Tibial nerve (tissue), 4 donors: ENCODE measurements at places on chromosomes 12 and 14.

- no peak for DNase-seq
- H3K4me3 ChIP-seq = no peak overlapping the region
- H3K36me3 ChIP-seq = no peaks in the 10 kb centered on the region
These were observed 72.3 kb upstream of the TMCC3 start for GRCh38 chr12:94722664-94723063.

GRCh38 chr14:62138593-62138992 is 376.4 kb downstream of the SNAPC1 start:
- H3K27ac ChIP-seq = no peak overlapping the region
- no peak for DNase-seq
- H3K4me3 ChIP-seq = no peak overlapping the region
- no peaks in the 10 kb centered on the region for H3K27me3 ChIP-seq
- H3K4me1 ChIP-seq = no peaks in the 10 kb centered on the region
- H3K36me3 ChIP-seq = no peaks in the 10 kb centered on the region

DNA sequence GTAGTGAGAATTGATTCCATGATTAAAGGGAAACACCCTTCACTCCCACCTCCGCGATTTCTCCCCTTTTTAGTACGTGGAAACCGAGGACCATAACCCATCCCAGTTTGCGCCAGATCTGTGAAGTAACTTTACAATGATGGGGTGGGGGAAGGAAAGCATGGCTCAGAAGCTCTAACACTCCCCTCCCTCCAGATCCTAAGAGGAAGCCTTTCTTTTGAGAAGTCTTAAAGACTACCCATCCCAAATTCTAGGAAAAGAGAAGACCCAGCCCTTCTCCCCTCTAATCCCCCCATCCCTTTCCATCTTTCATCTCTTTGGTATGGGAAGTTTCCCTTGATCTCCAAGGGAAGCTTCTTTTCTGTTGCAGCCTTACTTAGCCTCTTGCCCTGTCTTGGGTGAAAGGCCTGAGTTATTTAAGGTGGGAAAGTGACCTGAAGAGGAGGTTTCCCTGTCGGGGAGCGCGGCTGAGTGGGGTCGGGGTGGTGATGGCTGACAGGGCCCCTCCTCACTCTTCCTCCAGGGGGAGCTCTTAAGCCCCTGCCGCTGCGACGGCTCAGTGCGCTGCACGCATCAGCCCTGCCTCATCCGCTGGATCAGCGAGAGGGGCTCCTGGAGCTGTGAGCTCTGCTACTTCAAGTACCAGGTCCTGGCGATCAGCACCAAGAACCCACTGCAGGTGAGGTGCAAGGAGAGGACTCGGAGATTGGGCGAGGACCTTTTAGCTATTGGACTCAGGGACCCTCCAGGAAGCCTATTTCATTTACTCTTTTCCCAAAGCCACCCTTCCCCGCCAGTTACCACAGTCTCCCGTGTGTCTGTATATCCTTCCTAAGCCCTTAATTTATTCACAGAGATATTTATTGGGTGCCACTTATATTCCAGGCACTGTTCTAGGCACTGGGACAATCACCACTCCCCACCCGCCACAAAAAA is 1.8 kb downstream of the MARCHF9 start:
- DNase-seq = no peak
- peak overlapping the region; percentile 58 for H3K27ac ChIP-seq
- no peaks in the 10 kb centered on the region for H3K36me3 ChIP-seq
- no peaks in the 10 kb centered on the region for H3K27me3 ChIP-seq

DNA sequence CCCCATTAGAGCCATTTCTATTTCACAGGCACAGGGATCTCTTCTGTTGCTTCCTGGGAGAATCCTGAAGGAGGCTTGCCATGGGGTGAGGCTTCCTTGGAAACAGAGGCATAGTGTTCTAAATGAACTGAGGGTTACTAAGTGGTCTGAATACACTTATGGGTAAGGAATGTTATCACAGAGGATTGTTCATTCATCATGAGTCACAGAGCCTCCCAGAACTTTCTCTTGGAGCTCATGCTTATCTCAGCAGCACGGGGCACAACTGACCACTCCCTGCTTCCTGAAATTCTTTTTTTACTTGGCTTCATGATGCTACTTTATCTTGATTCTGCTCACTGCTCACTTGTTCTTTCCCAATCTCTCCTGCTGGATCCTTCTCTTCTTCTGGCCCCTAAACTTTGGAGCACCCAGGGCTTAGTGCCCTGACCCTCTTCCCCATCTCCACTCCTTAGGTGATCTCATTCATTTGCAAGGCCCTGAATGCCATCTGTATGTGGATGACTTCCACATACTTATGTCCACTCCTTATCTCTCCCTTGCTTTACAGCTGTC is 57.9 kb downstream of the ANO6 start:
- H3K4me3 ChIP-seq = no peak overlapping the region
- H3K27ac ChIP-seq = peak overlapping the region; percentile 67
- no peaks in the 10 kb centered on the region for H3K27me3 ChIP-seq
- H3K4me1 ChIP-seq = peaks cover 9% of the 10 kb centered on the region

DNA sequence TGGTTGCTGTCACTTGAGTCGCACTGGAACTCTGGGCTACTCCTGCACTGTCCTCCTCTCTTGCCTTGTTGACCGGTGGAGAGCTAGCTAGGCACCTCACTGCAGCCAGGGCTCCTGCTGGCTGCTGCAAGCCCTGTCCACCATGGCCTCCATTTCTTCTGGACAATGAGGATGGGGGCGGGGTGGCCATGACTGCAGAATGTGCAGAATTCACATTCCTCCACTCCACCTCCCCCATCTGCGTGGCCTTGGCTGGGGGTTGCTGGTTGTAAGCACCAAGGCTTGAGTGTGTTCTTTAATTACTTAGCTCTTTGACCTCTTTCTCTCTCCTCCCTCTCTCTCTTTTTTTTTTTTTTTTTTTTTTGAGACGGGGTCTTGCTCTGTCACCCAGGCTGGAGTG is 248.5 kb downstream of the PCNX1 start:
- no peaks in the 10 kb centered on the region for H3K27me3 ChIP-seq
- DNase-seq = no peak
- no peaks in the 10 kb centered on the region for H3K4me1 ChIP-seq
- no peak overlapping the region for H3K4me3 ChIP-seq

DNA sequence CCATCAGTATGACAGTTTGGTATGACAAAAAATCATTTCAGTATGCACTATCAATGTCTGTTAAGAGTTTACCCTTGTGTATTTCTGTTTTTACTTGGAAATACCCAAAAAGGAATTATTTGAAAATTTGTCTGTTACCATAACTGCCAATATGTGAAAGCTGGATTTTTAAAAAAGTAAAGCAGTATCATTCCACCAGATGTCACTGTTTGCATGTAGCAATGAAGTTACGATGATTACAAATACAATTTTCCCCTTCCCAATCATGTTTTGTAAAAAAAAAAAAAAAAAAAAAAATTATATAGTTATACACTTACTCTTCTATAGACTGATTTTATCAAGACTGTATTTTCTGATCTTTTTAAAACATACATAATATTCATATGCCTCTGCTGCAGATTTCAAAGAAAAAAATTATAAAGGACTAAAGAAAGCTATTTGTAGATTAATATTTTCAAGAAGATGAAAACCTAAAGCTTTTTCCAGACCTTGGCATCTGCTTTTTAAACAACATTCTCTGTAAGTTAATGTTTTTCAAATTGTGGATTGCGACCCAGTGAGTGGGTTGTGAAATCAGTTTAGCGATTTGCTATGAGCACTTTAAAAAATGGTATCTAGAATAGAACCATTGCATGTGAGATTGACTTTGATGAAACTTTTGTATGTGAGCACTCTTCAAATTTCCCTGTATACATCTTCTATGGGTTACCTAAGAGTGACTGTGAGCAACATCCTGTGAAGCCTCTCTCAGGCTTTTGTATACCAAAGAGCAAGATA is 114.2 kb downstream of the TTC6 start:
- no peaks in the 10 kb centered on the region for H3K4me1 ChIP-seq
- DNase-seq = no peak
- H3K36me3 ChIP-seq = no peaks in the 10 kb centered on the region
- H3K27ac ChIP-seq = no peak overlapping the region
- no peak overlapping the region for H3K4me3 ChIP-seq
- no peaks in the 10 kb centered on the region for H3K27me3 ChIP-seq

DNA sequence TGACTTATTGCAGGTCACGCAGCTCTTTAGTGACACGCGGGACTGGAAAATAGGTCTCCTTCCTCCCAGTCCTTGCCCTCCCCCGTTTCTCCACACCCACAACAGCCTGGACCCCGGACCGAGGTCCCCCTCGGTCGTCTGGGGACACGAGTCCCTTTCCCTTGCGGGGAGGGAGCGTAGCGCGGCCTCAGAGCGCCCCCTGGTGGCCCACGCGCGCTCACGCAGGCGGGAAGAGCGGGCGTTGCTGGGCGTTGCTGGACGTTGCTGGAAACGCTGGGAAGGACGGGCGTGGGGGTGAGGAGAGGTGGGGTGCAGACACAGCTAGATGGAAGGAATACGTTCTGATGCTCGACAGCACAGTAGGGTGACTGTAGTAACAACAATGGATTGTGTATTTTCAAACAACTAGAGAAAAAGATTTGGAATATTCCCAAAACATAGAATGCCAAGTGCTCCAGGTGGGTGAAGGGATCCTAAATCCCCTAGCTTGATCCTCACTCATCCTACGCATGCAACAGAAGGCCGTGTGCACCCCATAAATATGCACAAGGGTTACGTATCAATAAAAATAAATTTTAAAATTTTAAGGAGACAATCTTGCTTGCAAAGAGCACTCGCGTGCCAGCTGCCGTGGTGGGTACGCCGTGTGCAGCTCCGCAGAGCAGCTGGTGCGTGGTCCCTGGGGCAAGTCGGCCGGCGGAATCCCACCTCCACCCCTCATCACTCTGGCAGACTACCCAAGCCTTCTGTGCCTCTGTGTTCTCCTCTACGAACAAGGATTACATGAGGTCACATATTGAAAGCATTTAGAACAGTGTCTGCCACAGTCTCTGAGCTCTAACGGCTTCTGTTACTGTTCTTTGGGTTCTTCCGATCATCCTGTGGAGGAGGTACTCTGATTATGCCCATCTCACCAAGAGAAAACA is 87.4 kb downstream of the B4GALNT3 start:
- H3K4me1 ChIP-seq = no peaks in the 10 kb centered on the region
- DNase-seq = peak; percentile 20
- peak overlapping the region; percentile 84 for H3K27ac ChIP-seq
- H3K4me3 ChIP-seq = peak overlapping the region; percentile 25
- no peaks in the 10 kb centered on the region for H3K27me3 ChIP-seq

DNA sequence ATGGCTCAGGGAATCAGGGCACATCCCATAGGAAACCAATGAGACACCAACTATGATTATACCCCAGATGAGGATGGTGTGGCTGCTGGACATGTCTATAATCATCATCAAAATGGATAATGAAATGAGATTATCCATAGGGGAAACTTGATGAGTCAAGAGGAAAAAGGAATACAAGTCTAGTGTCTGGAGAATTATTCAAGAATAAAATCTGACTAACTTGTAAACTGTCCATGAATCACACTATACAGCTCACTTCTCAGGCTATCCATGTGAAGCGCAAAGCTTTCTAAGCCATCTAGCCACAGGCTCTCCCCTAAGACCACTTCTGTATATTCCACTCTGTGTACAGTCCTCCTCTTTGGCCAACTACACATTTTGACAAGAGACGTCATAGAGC is 52.5 kb downstream of the DUSP16 start:
- H3K4me3 ChIP-seq = no peak overlapping the region
- H3K36me3 ChIP-seq = no peaks in the 10 kb centered on the region
- no peaks in the 10 kb centered on the region for H3K27me3 ChIP-seq
- DNase-seq = no peak

GRCh38 chr12:11862798-11863197 is 207.9 kb upstream of the BCL2L14 start:
- H3K36me3 ChIP-seq = peaks cover 8% of the 10 kb centered on the region
- no peak for DNase-seq
- peaks cover 36% of the 10 kb centered on the region for H3K4me1 ChIP-seq
- no peaks in the 10 kb centered on the region for H3K27me3 ChIP-seq

GRCh38 chr12:58450868-58451482 is 469.3 kb downstream of the LRIG3 start:
- no peak for DNase-seq
- H3K4me3 ChIP-seq = no peak overlapping the region
- H3K27ac ChIP-seq = no peak overlapping the region
- H3K27me3 ChIP-seq = no peaks in the 10 kb centered on the region
- no peaks in the 10 kb centered on the region for H3K36me3 ChIP-seq

GRCh38 chr12:34400411-34400881 is 378.1 kb downstream of the ALG10 start:
- H3K27ac ChIP-seq = no peak overlapping the region
- no peaks in the 10 kb centered on the region for H3K4me1 ChIP-seq
- DNase-seq = no peak
- H3K27me3 ChIP-seq = no peaks in the 10 kb centered on the region
- no peaks in the 10 kb centered on the region for H3K36me3 ChIP-seq

DNA sequence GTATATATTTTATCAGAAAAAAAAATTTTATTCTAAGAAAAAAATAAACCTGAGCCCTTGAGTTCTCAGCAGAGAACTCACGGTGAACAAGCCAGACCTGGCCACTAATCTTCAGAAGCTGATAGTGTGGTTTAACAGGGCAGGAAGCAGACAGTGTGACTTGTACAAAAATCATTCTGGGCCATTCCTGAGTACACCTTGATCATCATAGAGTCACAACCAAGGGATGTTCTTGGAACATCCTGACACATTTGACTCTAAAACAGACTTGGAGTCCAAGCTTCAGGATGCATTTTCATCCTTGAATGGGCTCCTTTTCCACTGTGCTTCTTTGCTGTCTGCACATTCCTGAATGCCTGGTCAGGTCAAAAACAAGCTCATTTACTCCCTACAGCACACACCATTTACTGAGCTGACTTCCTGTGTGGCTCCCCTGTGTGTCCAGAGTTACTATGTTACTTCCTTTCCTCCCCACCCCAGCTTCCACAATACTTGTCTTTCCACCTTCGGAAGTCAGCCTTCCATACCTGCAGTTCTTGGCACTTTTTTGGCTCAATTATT is 112.0 kb downstream of the ANO6 start:
- no peaks in the 10 kb centered on the region for H3K36me3 ChIP-seq
- no peak overlapping the region for H3K4me3 ChIP-seq
- H3K27ac ChIP-seq = no peak overlapping the region
- DNase-seq = no peak
- no peaks in the 10 kb centered on the region for H3K4me1 ChIP-seq
- no peaks in the 10 kb centered on the region for H3K27me3 ChIP-seq

- no peak overlapping the region for H3K4me3 ChIP-seq
- no peak for DNase-seq
- H3K36me3 ChIP-seq = no peaks in the 10 kb centered on the region
- H3K27ac ChIP-seq = no peak overlapping the region
- H3K4me1 ChIP-seq = no peaks in the 10 kb centered on the region
- no peaks in the 10 kb centered on the region for H3K27me3 ChIP-seq
These were observed 525.2 kb upstream of the CCDC196 start for GRCh38 chr14:65961004-65961403.

GRCh38 chr12:4285070-4285469 is 11.5 kb downstream of the CCND2 start:
- H3K27me3 ChIP-seq = no peaks in the 10 kb centered on the region
- no peak for DNase-seq
- H3K36me3 ChIP-seq = peaks cover 3% of the 10 kb centered on the region
- no peak overlapping the region for H3K4me3 ChIP-seq

DNA sequence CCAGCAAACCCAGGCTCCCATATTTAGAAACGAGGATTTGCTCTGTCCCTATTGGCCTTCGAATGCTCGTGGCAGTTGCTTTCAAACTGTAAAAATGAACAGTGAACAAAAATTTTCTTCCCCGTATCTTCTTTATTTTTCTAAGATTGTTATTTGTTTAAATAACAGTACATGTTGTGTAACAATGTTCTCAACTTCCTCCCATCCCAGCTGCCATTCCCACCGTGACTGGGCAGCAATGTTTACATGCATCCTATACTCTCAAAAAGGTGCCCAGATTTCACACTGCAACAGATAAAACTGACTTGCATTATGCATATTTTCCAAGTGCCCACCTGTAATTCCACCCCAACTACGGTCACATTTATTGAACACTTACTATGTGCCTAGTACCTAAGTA is 12.8 kb downstream of the VCPKMT start:
- no peak overlapping the region for H3K27ac ChIP-seq
- no peak for DNase-seq
- H3K4me1 ChIP-seq = no peaks in the 10 kb centered on the region
- no peaks in the 10 kb centered on the region for H3K27me3 ChIP-seq
- no peak overlapping the region for H3K4me3 ChIP-seq
